SJCRH30 (cell line): ENCODE measurements at places on chromosomes 12 and 14. TPM values are rescaled to one million over a fixed set of nuclear protein-coding genes. Genes with fewer than 3 reads are reported as not detected.

The CPSF2 gene
- total RNA-seq = 50.7 and 66.6 TPM in 2 replicates

- no peak overlapping the region for H3K27ac ChIP-seq
- no peaks in the 10 kb centered on the region for H3K4me1 ChIP-seq
- no peak for DNase-seq
- 0 out of 2 replicates have a peak, but pooled peaks cover 5% of the 10 kb centered on the region for H3K27me3 ChIP-seq
- no peaks in the 10 kb centered on the region for H3K36me3 ChIP-seq
- no peak overlapping the region for H3K4me3 ChIP-seq
These were observed 346.2 kb upstream of the FAR2 start for GRCh38 chr12:28802706-28803438.

The MYF5 gene
- total RNA-seq = not detected in 2 replicates

DNA sequence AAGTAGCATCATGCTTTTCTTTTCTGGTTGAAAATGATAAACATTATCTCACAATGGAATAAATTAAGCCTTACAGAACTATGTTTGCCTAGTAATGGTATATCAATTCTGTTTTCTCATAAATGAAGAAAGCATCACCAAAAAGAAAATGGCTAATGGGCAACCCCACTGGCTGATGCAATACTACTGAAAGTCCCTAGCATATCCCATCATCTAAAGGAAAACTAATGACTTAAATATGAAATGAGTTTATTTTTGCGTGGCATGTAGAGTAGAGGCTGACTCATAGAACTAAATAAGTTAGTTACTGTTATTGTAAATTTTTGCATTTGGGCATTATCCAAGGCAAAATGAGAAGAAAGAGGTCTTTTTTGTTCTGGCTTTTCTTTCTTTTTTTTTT lies 1156.3 kb upstream of the SEL1L start:
- no peak for DNase-seq
- no peaks in the 10 kb centered on the region for H3K27me3 ChIP-seq

The CD27 gene
- total RNA-seq = 0.12 and 0.15 TPM in 2 replicates

DNA sequence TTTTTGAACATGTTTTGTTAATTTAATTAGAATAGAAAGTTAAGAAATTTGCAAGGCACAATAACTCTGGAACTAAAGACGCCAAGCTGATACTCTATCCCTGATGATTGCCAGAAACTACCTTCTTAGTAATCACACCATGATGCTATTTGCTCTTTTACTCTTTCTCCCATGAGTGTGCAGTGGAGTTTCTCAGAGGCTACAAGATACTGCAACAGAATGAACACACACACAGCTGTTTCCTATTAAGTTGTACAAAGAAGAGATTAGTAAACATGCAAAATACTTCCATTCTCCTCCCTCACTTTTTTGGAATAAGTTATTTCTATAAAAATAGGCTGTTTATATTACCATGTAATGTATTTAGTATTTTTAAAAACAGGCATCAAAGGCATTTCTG lies 1367.5 kb downstream of the AACS start:
- H3K27ac ChIP-seq = no peak overlapping the region
- no peaks in the 10 kb centered on the region for H3K4me1 ChIP-seq
- H3K36me3 ChIP-seq = no peaks in the 10 kb centered on the region
- H3K4me3 ChIP-seq = no peak overlapping the region
- H3K27me3 ChIP-seq = no peaks in the 10 kb centered on the region

DNA sequence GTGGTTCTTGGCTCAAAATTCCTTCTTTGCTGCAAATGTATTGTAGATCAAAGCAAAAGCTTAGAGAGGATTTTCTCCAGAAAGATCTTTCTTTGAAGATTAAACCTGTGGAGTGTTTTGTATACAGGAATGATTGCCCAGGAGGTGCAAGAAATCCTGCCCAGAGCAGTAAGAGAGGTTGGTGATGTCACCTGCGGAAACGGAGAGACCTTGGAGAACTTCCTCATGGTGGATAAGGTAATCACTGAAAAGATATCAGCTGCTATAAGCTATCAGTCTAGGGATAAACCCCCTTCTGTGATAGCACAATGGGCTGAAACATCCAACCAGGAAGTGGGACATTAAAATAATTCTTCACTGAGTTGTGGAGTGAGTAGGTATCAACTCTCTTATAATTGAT lies 85.7 kb downstream of the MYRFL start:
- no peaks in the 10 kb centered on the region for H3K27me3 ChIP-seq
- DNase-seq = no peak
- H3K4me1 ChIP-seq = peaks cover 4% of the 10 kb centered on the region; the same call in 1 of the 2 replicates
- no peak overlapping the region for H3K4me3 ChIP-seq

DNA sequence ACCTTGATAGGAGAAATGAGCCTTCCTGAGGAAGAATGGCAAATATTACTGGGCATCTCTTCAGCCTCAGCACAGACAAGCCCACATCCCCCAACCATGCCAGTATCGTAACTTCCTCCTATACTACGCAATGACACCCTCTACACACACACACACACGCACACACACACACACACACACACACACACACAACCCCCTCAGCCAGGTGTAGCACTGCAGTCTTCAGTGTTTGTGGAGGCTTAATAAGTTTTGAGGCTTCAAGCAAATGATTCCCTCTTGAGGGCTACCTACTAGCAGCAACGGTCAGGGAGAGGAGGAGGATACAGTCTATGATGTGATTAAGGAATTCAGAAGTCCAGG lies 1.6 kb downstream of the DGKA start:
- H3K27ac ChIP-seq = no peak overlapping the region
- no peak for DNase-seq
- H3K4me1 ChIP-seq = peaks cover 13% of the 10 kb centered on the region
- peak overlapping the region; percentile 56 for H3K4me3 ChIP-seq
- H3K27me3 ChIP-seq = no peaks in the 10 kb centered on the region
- no peaks in the 10 kb centered on the region for H3K36me3 ChIP-seq

DNA sequence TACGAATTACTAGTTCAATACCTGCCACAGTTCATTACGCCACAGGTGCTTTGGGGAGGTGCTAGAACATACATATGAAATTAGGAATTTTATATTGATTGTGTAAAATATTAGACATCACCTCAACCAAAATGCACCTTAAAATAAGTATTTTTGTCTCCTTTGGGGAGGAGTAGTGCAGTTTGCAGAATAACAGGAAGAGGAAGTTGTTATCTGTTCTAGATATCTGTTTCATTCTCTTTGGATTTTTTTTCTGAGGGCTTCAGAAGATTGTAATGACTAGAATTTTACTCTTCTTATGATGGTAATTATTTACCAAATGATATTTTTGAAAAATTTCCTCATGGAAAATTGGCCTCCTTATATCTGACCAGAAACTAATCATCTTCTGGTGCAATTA lies 9.9 kb upstream of the GYS2 start:
- H3K27ac ChIP-seq = no peak overlapping the region
- no peaks in the 10 kb centered on the region for H3K36me3 ChIP-seq

The TAS2R31 gene
- 1.5 and 2.7 TPM in 2 replicates for total RNA-seq

GRCh38 chr12:33323823-33324222 lies 115.8 kb downstream of the SYT10 start:
- no peak for DNase-seq
- no peak overlapping the region for H3K27ac ChIP-seq
- H3K4me1 ChIP-seq = no peaks in the 10 kb centered on the region; the same call in 1 of the 2 replicates
- no peak overlapping the region for H3K4me3 ChIP-seq
- H3K27me3 ChIP-seq = peaks cover 5% of the 10 kb centered on the region; the same call in 1 of the 2 replicates

DNA sequence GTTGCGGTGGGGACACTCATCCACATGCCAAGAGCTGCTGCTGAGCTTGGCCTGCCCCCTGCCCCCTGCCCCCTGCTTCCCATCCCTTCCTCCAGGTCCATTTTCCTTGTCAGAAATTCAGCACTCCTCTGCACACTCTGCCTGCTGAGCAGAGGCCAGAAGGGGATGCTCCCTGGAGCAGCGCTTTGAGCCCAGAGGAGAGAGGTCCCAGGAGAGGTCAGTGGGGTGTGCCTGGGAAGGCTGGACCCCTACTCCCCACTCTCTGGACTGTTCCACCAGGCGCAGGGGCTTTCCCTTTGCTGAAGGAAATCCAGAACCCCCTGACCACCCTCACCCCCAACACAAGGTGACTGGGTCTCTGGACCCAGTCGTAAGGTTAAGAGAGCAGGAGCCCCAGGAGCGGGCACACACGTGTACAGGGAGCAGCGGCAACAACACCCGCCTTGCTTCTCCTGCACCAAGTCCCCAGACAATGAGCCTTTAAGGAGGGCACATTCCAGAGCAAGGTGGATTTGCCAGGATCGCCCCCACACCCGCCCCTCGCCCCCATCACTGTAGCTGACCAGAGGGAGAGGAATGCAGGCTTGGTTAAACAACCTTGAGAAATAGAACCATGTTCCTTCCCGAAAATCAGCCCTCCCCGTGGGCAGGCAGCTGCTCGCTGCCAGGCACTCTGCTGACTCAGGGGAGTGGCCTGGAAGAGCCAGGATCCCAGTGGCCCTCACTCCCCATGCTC lies 30.7 kb downstream of the ISCA2 start:
- H3K27ac ChIP-seq = no peak overlapping the region
- no peak for DNase-seq
- H3K36me3 ChIP-seq = no peaks in the 10 kb centered on the region
- H3K27me3 ChIP-seq = no peaks in the 10 kb centered on the region

DNA sequence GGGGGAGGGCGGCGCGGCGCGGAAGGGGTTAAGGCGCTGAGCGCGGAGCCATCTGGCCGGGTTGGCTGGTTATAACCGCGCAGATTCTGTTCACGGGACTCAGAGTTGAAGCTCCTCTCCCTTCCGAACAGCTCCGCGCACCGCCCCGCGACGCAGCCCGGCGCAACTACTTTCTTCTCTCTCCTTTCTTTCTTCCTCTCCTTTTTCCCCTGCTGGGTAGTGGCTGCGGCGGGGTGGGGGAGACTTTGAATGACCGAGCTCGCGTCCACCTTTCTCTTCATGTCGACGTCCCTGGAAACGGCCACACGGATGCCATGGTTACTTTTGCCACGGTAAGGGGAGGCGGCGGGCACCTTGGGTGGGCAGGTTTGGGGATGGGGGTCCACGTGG lies at the start of gene NTF3:
TSS of gene NTF3 (plus strand) at position 98 of the 390 bp plus-strand sequence. CDS start at position 315, 217 bp downstream.
- peak within 1 kb of the TSS; percentile 90 for H3K4me3 ChIP-seq
- no peaks in the 10 kb centered on the region for H3K27me3 ChIP-seq
- no peaks in the 10 kb centered on the region; the same call in 1 of the 2 replicates for H3K36me3 ChIP-seq
- H3K4me1 ChIP-seq = peaks cover 16% of the 10 kb centered on the region
- peak; percentile 79 for DNase-seq
- peak within 1 kb of the TSS; percentile 77 for H3K27ac ChIP-seq

- no peaks in the 10 kb centered on the region for H3K4me1 ChIP-seq
- DNase-seq = no peak
- H3K4me3 ChIP-seq = no peak overlapping the region
These were observed 14.6 kb upstream of the GALNT6 start for GRCh38 chr12:51405801-51406207.

The RHEBL1 gene
- 8.8 and 9.0 TPM in 2 replicates for total RNA-seq

DNA sequence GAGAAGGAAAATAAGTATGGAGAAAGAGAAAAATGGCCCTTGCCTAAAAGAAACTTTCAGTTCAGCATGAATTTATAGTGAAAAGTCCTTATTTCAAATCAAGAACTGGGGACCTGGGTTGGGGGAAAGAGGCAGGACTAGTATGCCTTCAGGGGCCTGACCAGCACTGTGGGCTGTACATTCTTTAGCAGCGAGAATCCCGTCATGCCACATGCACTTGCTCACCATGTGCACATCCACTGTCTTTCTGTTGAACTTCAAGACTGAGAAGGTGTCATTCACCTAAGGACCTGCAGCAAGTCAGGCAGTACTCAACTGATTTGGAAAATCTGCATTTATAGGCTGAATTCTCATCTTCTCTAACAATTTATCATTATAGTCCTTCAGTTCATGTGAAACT lies 50.2 kb downstream of the RAB35 start:
- H3K4me3 ChIP-seq = no peak overlapping the region
- H3K4me1 ChIP-seq = no peaks in the 10 kb centered on the region
- DNase-seq = no peak
- no peaks in the 10 kb centered on the region for H3K36me3 ChIP-seq

DNA sequence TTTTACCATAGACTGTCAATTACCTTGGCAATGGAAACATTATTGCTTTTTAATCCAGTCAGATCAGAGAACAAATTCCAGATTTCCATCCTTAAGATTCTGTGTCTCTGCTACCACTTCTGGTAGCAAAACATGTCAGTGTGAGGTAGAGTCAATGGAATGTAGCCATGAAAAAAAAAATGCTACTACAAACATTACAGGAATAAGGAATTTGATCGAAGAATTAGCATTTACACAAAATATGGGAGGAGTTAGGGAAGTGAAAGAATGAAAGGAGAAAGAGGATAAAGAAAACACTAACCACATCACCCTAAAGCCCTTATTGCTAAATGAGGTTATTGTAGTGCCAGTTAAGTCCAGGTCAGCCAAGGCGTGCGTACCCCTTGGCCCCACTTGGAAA lies 9.2 kb downstream of the MED21 start:
- DNase-seq = no peak
- H3K4me3 ChIP-seq = no peak overlapping the region
- H3K27me3 ChIP-seq = no peaks in the 10 kb centered on the region
- peaks cover 51% of the 10 kb centered on the region for H3K36me3 ChIP-seq
- H3K4me1 ChIP-seq = peaks cover 8% of the 10 kb centered on the region; the same call in 1 of the 2 replicates
- no peak overlapping the region for H3K27ac ChIP-seq

- H3K4me1 ChIP-seq = peaks cover 8% of the 10 kb centered on the region
- H3K27me3 ChIP-seq = peaks cover 11% of the 10 kb centered on the region; the same call in 1 of the 2 replicates
- H3K36me3 ChIP-seq = no peaks in the 10 kb centered on the region
These were observed 46.7 kb downstream of the SMUG1 start for GRCh38 chr12:54142114-54142475.

GRCh38 chr12:47783821-47784819 lies 11.1 kb downstream of the SLC48A1 start:
- peaks cover 60% of the 10 kb centered on the region for H3K36me3 ChIP-seq
- no peak overlapping the region for H3K4me3 ChIP-seq
- H3K27me3 ChIP-seq = no peaks in the 10 kb centered on the region
- H3K27ac ChIP-seq = no peak overlapping the region
- no peaks in the 10 kb centered on the region for H3K4me1 ChIP-seq

DNA sequence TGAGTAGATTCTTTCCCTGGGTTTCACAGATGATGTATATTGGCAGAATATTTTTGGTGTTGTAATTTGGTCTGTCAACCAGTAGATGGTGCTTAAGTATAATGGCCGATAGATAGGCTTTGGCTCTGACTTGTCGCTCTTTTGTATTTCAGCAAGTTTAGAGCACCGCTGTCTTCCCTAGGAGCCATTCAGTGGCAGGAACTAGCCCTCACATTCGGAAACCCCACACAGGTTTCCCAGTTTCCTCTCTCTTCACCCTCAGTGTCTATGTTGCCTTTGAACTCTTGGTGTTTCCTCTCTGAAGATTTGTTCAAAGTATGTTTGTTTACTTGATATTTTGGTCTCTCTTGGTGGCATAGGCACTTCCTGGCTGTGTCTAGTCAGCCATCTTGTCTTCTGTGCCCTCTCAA lies 102.2 kb downstream of the GPHN start:
- no peaks in the 10 kb centered on the region for H3K27me3 ChIP-seq
- no peak overlapping the region for H3K4me3 ChIP-seq
- H3K36me3 ChIP-seq = no peaks in the 10 kb centered on the region
- H3K27ac ChIP-seq = no peak overlapping the region
- no peaks in the 10 kb centered on the region for H3K4me1 ChIP-seq

The HOXC9 gene
- 5.6 and 7.1 TPM in 2 replicates for total RNA-seq

GRCh38 chr14:88009486-88009885 lies 4.6 kb downstream of the GPR65 start:
- no peak overlapping the region for H3K27ac ChIP-seq
- H3K27me3 ChIP-seq = no peaks in the 10 kb centered on the region
- no peak for DNase-seq
- H3K36me3 ChIP-seq = no peaks in the 10 kb centered on the region
- H3K4me3 ChIP-seq = no peak overlapping the region
